Activated CD4-positive, alpha-beta T cell treated with anti-CD3 and anti-CD28 coated beads for 48 hours (primary cell): ENCODE measurements at places on chromosomes 16 and 17.

DNA sequence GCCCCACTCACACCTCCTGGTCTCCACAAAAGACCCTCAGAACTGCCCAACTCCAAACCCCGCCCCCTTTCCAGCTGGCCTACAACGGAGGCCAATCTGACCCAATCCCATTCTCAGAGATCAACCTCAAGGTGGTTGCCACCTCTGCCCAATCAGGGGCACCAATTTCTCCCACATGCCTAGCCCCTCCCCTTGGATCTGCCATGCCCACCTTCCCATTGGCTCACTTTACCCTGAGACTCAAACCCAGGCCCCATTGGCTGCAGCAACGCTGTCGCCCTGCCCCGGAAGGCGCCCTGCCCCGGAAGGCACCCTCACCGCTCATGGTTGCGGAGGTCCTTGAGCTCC is 10.6 kb downstream of the ZNF668 start:
- no peak for DNase-seq

DNA sequence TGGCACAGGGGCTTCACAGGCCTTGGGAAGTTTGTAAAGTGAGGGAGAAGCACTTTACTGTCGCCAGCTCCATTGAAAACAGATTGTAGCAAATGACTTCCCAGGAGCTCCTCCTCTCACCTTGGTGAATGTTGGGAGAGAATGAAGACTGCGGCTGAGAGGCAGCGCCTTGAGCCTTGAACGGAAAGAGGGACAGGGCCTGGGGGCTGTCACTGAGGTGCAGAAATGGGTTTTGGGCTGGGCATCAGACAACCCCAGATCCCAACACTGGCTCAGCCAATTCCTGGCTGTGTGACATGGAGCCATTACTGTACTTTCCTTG is 603 bp upstream of the MRTFB start:
- DNase-seq: no peak

GRCh38 chr17:4272213-4272971 is 8.6 kb upstream of the ANKFY1 start:
- DNase-seq: no peak

- DNase-seq: no peak
These were observed 247.8 kb downstream of the ENGASE start for GRCh38 chr17:79322211-79323123.

- DNase-seq: peak; percentile 51
These were observed 6.7 kb downstream of the CAMTA2 start for GRCh38 chr17:4980644-4981216.

DNA sequence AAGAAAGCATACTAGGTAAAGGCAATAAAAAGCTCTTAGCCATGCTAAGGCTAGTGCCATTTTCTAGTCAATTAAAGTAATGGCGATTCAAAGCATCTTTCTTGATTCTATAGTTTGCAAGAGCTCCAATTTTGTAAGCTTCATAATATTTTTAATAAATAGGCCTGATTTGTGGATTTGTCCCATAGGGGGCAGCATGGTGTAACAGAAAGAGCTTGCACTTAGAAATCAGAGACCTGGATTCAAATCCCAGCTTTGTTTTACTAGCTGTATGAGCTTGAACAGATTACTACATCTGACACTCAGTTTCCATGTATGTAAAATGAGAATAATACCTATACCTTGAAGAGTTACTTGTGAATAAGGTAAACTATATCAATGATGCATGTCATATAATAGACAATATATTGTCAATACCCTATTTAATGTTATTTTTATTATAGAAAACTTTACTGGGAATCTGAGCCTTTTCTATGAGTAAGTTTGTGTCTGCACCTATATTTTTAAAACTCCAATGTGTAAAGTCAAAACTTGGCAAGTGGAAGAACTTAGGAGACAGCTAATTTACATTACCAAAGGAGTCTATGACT is 93.6 kb upstream of the NOG start:
- peak; percentile 40 for DNase-seq

GRCh38 chr17:45200701-45201100 is 21.0 kb upstream of the FMNL1 start:
- no peak for DNase-seq

GRCh38 chr16:69691980-69692911 is 34.1 kb downstream of the NQO1 start:
- DNase-seq: peak; percentile 22

DNA sequence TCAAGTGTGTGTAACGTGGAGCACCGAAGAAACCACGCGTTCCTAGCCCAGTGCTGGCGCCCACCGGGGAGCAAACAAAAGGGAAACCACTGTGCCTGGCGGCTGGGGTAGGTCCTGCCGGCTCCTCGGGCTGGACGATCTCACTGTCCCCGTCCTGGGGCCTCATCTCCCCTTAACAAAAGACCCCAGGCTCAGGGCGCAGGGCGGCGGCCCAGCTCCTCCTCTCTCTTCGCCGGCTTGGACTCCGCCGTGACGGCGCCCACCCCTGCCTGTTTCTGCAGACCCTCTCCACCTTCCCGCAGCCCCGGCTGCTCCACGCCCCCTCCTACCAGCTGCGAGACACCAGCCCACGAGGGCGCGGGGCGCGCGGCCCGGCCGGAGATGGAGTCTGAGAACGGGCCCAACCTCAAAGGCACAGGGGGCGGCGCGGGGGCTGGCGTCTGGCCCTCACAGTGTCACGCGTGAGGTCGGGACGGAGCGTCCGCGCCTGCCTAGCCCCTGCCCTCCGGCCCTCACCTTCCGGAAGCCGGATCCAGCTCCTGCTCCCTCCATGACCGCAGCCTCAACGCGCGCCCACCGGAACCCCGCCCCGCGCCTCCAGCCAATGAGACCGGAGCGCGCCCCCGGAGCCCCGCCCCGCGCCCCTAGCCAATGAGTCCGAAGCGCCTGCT is at the start of gene CENPX:
Gene CENPX, minus strand, starts transcription at position 569 of the 671 bp plus-strand sequence. Its CDS starts 17 bp downstream, at position 552.
- DNase-seq: no peak

- peak; percentile 84 for DNase-seq
These were observed 4.5 kb downstream of the ARHGAP27 start for GRCh38 chr17:45428050-45428617.

DNA sequence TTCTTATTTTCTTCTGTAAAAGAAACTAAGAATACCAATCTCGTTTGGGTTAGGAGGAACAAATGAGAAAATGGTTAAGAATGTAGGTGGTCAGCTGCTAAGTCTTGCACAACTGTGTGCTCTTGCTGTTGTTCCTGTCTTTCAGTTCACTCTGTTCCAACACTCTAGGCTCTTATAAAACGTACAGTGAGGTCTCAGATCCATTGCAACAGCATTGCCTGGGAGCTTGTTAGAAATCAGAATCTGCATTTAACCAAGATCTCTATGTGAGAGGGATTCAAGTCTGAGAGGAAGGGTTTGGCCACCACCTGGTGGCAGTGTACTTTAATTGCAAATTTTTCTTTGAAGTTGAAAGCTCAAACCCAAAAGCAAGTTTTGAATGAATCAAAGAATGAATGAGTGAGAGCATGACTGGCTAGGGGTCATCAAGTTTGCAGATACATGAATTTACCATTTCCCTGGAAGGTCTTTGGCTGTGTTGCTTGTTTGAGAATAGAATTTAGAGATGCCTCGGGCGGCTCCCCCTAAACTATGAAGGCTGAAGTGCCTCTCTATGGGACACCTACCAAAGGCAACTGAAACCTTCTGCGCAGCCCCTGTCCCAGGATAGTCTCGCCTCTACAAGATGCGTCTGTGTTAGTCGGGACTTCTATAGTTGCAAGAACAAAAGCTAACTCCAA is 2.5 kb downstream of the ALOX15B start:
- peak; percentile 68 for DNase-seq

- DNase-seq: no peak
These were observed 13.1 kb downstream of the MPHOSPH6 start for GRCh38 chr16:82156761-82157533.

DNA sequence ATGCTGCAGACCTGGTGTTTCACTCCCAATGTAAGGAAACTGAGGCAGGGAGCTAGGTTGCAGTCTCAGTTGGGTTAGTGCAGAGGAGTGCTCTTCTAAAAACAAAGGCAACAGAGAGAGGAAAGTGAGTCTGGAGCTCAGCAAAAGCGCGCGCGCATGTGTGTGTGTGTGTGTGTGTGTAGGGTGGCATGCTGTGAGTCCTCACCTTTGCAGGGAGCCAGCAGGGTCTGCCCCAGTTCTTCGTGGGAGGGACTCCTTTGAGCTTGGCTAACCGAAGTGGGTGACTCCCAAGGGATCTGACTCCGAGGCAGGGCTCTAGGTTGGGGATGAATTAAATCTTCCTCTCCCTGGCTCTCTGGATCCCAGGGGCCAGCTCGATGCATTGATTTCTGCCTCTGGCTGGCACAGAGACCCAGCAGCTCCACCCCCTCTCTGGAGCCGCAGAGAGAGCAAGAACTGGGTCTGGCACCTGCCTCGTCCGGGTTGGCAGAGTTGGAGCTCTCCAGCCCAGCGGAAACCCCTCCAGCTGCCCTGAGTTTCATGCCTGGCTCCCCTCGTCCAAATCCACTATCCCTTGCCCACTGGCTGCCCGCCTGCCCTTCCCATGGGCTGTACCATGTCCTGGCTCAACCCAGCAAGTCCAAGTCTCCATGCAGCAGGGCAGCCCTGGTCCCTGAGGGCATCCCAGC is 1.3 kb upstream of the BTBD17 start:
- DNase-seq: no peak

GRCh38 chr16:48609652-48610029 is 339 bp downstream of the N4BP1 start:
- peak; percentile 67 for DNase-seq

- DNase-seq: no peak
These were observed 1.3 kb downstream of the WNK4 start for GRCh38 chr17:42781639-42782165.

DNA sequence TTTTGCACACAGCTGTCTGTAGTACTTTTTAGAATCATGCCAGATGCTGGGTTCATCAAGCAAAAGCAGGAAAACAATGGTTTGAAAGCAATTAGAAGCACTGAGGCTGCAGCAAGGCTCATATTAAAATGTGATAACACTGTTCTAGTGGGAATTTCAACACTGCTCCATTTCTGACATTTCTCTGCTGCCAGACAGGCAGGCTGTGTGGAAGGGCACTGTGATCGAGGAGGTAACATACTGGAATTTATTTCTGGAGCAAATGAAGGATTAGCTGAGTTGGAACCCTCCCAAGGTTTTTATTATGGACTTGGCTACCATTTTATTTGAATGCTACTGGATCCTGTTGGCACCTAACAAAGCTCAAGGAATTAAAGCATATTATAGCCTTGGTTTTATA is 66.9 kb downstream of the SKAP1 start:
- no peak for DNase-seq

DNA sequence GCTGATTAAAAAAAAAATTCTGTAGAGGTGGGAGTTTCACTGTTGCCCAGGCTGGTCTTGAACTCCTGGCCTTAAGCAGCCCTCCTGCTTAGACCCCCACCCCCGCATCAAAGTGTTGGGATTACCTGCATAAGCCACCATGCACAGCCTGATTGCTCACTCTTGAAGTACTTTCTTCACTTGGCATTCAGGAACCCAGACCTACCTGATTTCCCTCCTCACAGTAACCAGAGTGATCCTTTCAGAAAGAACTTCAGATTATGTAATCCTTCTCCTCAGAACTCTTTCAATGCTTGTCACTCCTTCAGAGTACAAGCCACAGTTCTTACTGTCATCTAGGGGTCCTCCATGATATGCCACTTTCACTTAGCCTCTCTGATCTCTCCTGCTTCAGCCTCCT is 1.4 kb downstream of the EFCAB13 start:
- no peak for DNase-seq

DNA sequence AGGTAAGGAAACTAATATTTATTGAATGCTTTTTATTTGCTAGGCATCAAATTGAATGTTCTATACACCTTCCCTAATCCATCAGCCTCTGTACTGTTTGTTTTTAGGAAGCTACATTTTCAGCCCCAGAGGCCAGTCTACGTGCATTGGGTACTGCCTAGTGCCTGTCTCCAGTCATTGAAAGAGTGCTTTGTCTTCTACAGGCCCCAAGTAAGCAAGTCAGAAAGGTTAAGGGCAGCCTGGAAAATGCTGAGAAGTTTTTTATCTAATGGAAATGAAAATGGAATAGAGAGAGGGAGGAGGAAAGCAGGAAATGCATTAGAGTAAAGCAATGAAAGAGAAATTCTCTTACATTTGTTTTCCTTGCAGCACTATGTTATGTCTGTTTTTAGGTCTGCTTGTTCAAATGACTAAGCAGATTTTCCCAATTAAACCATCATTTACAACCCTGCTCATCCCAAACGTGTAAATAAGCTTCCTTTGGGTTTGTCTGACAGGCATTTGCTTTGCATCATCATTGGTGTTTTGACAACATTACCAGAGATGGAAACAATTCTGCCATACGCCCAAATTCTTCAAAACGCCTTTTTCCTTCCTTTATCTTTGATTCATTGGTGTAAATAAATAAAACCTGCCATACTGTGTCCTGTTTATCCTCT is 116.0 kb upstream of the GOT2 start:
- no peak for DNase-seq

DNA sequence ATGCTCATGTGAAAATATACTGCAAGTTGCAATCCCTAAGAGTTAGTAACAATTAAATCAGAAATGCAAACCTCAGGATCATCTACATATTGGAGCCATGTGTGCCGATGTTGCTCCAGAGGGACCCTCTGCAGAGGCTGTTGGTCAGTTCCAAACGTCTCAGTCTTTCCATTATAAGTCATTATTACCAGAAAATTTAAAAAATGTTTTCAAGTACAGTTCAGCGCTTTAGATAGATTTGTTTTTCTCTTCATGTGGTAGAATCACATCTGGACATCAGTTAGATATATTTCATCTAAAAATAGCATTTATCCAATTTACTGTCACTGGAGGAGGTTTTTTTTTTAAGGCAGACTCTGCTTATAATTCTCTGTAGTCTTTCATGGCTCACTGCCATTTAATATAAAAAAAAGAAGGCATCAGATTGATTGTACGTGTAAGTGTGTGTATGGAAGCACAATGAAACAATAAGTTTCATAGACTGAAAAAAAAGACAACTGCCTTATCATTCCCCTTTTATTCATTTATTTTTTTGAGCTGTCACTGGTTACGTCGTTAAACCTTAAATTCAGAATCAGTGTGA is 46.1 kb upstream of the MARCHF10 start:
- no peak for DNase-seq

- DNase-seq: peak; percentile 36
These were observed 2.1 kb upstream of the HES7 start for GRCh38 chr17:8125947-8126490.

GRCh38 chr17:16467044-16467443 is 24.9 kb downstream of the LRRC75A start:
- DNase-seq: no peak

GRCh38 chr17:68034452-68034776 is 1.1 kb upstream of the KPNA2 start:
- no peak for DNase-seq

GRCh38 chr17:43400943-43401717 is 2.3 kb downstream of the ARL4D start:
- DNase-seq: no peak
